ENCODE measurements at places on chromosomes 12 and 14.

- peaks cover 2% of the 10 kb centered on the region for H3K4me1 ChIP-seq
- no peak overlapping the region for H3K27ac ChIP-seq
- H3K4me3 ChIP-seq: no peak overlapping the region
- DNase-seq: no peak
Observed at GRCh38 chr12:102106905-102107304, 13.0 kb downstream of the NUP37 start.

- no peaks in the 10 kb centered on the region for H3K36me3 ChIP-seq
- H3K27me3 ChIP-seq: no peaks in the 10 kb centered on the region
- no peak overlapping the region for H3K4me3 ChIP-seq
- no peaks in the 10 kb centered on the region for H3K4me1 ChIP-seq
Observed at GRCh38 chr12:83784298-83784890, 1097.7 kb downstream of the TMTC2 start.

DNA sequence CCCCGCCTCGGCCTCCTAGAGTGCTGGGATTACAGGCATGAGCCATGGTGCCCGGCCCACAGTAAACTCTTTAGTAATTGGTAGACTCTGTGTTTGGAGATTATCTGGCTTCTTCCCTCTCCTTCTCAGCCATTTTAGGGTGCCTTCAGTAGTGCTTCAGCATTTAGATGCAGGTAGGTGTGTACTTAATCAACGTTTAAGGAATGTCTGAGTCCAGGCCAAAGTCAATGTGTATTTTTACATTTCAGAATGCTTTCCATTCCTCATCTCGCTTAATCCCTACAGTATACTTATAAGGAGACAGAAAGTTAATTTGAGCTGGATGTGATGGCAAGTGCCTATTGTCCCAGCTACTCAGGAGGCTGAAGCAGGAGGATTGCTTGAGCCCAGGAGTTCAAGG is 20.5 kb upstream of the MGP start:
- no peak overlapping the region for H3K4me3 ChIP-seq
- H3K36me3 ChIP-seq: peaks cover 39% of the 10 kb centered on the region
- H3K27me3 ChIP-seq: no peaks in the 10 kb centered on the region
- H3K4me1 ChIP-seq: peaks cover 20% of the 10 kb centered on the region
- DNase-seq: no peak
- no peak overlapping the region for H3K27ac ChIP-seq

- H3K4me1 ChIP-seq: no peaks in the 10 kb centered on the region
- no peak for DNase-seq
- no peak overlapping the region for H3K27ac ChIP-seq
- H3K27me3 ChIP-seq: no peaks in the 10 kb centered on the region
Observed at GRCh38 chr14:37890095-37890494, 294.7 kb downstream of the TTC6 start.

DNA sequence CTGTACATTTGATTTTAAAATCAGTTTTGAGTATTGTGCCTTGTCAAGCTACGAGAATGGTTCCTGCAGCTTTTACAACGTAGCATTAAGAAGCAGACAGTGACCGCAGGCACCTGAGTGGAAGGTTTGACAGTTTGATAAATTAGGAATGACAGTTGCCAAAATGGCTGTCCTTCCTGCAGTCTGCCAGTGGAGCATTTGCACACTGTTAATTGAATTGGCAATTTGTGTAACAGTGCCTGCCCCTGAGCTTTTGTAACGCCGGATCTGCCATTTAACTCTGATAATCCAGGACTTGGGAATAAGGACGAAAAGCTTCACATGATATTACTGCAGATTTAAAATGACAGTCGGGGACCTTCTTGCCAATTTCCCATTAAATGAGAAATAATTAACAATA is 385.3 kb downstream of the NPAS3 start:
- no peaks in the 10 kb centered on the region for H3K36me3 ChIP-seq
- no peak for DNase-seq
- H3K4me1 ChIP-seq: no peaks in the 10 kb centered on the region
- H3K4me3 ChIP-seq: no peak overlapping the region
- no peak overlapping the region for H3K27ac ChIP-seq
- H3K27me3 ChIP-seq: no peaks in the 10 kb centered on the region

DNA sequence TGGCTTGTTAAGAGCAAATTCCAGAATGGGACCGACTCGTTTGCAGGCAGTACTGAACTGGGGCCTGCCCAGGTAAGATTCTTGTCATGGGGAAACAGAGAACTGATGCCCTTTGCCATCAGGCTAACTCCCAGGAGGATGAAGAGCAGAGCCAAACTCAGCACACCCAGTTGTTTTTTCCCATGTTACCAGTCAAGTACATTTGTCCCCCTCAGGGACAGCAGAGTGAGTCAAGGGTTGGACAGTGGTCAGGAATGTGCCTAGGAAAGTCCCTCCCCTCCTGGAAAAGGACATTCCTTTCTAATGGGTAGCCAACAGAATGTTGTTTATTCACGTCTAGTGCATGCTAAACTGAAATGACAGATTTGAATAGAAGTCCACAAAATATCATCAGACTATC is 1.6 kb downstream of the ART4 start:
- H3K27me3 ChIP-seq: peaks cover 11% of the 10 kb centered on the region
- H3K4me1 ChIP-seq: peaks cover 4% of the 10 kb centered on the region
- no peak overlapping the region for H3K4me3 ChIP-seq
- H3K36me3 ChIP-seq: no peaks in the 10 kb centered on the region
- no peak for DNase-seq

GRCh38 chr14:86430853-86431252 is 900.9 kb downstream of the FLRT2 start:
- no peaks in the 10 kb centered on the region for H3K4me1 ChIP-seq
- no peak overlapping the region for H3K27ac ChIP-seq
- no peaks in the 10 kb centered on the region for H3K27me3 ChIP-seq
- H3K36me3 ChIP-seq: no peaks in the 10 kb centered on the region
- no peak overlapping the region for H3K4me3 ChIP-seq

GRCh38 chr12:41074473-41074769 is 113.7 kb upstream of the PDZRN4 start:
- H3K27me3 ChIP-seq: no peaks in the 10 kb centered on the region
- no peaks in the 10 kb centered on the region for H3K36me3 ChIP-seq
- no peaks in the 10 kb centered on the region for H3K4me1 ChIP-seq

DNA sequence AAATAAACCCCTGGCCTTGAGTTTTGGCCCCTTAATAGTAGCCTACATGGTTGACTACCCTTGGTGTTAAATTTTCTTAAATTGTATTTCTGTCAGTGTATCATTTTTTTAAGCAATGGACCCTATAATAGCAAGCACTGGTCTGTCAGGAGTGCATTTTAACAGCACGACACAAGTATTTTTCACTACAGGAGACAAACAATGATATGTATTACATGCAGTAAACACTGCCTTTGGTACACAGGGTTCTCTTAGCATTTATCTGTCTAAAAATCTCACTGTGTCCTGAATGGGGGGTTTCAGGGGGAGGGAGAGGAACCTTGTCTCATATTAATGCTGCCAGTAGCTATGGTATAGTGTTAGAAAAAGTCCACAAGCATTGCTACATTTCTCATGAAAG is 18.4 kb downstream of the LMO3 start:
- no peak overlapping the region for H3K27ac ChIP-seq
- H3K27me3 ChIP-seq: no peaks in the 10 kb centered on the region
- no peaks in the 10 kb centered on the region for H3K36me3 ChIP-seq
- no peak overlapping the region for H3K4me3 ChIP-seq
- DNase-seq: no peak
- no peaks in the 10 kb centered on the region for H3K4me1 ChIP-seq

DNA sequence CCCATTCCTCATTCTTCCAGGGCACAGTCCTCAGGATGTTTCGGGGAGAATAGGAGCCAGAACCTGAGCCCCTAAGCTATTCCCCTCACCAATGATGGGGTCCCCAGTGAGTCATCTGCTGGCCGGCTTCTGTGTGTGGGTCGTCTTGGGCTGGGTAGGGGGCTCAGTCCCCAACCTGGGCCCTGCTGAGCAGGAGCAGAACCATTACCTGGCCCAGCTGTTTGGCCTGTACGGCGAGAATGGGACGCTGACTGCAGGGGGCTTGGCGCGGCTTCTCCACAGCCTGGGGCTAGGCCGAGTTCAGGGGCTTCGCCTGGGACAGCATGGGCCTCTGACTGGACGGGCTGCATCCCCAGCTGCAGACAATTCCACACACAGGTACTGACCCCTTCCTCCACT is 1.3 kb downstream of the SLC39A5 start:
- peaks cover 7% of the 10 kb centered on the region for H3K36me3 ChIP-seq
- no peak overlapping the region for H3K4me3 ChIP-seq
- no peaks in the 10 kb centered on the region for H3K27me3 ChIP-seq
- DNase-seq: no peak

GRCh38 chr12:4143896-4144295 is 129.7 kb upstream of the CCND2 start:
- H3K4me3 ChIP-seq: no peak overlapping the region
- peaks cover 3% of the 10 kb centered on the region for H3K36me3 ChIP-seq
- peaks cover 95% of the 10 kb centered on the region for H3K4me1 ChIP-seq
- peak overlapping the region; percentile 64 for H3K27ac ChIP-seq
- no peak for DNase-seq

DNA sequence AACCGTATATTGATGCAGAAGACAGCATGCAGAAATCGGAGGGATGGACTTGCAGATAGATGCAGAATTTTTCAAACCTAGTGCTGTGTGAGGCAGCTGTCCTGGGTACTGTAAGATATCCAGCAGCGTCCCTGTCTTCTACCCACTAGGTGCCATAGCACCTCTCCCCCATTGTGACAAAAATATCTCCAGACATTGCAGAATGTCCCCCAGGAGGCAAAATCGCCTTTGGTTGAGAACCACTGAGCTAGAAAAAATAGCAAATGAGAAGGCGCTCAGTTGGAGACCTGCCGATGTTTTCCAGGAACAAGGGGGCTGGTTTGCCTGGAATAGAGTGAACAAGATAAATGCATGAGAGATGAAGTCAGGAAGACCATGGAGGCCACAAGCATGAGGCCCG is 67.9 kb upstream of the TMEM132D start:
- H3K27me3 ChIP-seq: no peaks in the 10 kb centered on the region
- H3K4me1 ChIP-seq: no peaks in the 10 kb centered on the region
- H3K36me3 ChIP-seq: no peaks in the 10 kb centered on the region
- H3K27ac ChIP-seq: no peak overlapping the region
- H3K4me3 ChIP-seq: no peak overlapping the region

DNA sequence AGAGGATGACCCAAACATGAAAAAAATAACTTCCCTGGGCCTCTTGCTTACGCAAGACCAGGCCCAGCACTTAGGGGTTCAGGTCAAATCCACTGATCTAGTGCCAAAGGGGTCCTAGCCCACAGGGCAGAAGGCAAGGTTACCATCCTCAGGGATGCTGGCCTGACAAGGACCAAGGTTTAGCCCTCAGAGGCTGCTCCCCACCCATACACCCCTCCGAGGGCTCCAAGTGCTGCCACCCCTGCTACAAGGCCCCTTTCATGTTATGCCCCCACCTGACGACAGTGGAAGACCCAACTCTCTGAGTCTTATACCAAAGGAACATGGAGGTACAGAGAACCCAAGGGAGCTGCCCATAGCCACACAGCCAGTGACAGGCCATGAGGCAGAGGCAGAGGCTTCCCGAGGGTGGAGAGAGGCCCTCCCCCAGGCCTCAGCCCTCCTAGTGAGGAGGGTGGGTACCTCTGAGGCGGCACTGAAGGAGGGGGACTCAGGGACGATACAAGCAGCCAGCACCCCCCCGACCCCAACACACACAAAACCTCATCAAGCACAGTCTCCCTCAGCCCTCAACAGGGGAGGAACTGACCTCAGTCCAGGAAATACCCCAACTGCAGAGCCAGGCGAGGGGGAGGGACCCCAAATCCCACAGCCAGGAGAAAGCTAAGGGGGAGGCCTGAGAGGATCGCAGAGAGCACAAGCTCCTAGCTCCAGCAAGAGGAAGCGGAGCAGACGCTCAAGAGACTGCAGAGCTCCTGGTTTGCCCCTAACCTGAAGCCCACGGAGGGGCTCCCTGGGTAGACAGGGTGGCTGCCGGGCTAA is 37.0 kb downstream of the ANAPC7 start:
- H3K36me3 ChIP-seq: peaks cover 4% of the 10 kb centered on the region
- no peaks in the 10 kb centered on the region for H3K27me3 ChIP-seq

DNA sequence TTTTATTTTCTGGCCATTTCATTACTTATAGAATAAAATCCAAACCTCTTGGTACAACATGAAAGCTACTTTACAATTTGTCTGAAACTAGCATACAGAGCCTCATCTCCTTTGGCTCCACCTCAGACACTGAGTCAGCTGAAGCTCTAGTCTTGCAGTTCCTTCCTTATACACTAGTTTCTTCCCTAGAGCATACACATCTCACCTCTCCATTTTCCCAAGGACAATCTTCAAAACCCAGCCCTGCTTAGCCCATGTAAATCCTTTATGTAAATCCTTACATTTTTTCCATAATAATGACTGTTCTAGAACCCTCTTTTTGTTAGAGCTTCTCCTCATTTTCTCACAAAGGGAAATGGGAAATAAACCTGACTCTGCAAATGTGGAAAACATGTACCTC is 463.4 kb downstream of the SLC16A7 start:
- H3K27me3 ChIP-seq: no peaks in the 10 kb centered on the region
- DNase-seq: no peak
- H3K4me1 ChIP-seq: no peaks in the 10 kb centered on the region
- no peak overlapping the region for H3K4me3 ChIP-seq
- H3K27ac ChIP-seq: no peak overlapping the region

DNA sequence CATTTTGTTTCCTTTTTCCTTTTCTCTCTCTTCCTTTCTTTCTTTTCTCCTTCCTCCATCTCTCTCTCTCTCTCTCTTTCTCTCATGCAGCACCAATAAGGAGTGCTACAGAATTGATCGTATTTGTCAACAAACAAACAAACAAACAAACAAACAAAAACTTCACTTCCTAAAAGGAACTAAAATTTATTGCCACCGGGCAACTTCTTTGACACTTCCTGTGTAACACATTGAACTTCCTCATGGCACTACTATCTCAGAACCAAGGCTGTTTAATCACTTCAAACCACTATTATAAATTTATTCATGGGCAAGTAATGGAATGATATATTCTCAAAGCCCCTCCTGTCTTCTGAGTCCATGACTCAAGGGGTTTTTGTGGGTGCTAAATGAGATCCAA is 51.3 kb downstream of the SERPINA3 start:
- H3K36me3 ChIP-seq: no peaks in the 10 kb centered on the region
- H3K27me3 ChIP-seq: peaks cover 9% of the 10 kb centered on the region
- DNase-seq: no peak

DNA sequence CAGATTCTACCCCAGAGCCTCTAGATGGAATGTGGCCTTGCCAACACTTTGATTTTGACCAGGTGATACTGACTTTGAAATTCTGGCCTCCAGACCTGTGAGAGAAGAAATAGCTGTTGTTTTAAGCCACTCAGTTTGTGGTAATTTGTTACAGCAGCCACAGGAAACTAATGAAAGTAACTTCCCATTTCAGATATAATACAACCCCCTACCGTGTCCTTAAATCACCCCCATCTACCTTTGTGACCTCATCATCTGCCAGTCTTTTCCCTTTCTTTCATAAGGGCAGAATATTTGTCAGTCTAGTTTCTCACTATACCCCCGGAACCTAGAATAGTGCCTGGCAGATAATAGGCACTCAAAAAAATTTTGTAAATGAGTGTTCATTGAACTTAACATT is 39.6 kb downstream of the PPP4R4 start:
- H3K4me3 ChIP-seq: no peak overlapping the region
- H3K27me3 ChIP-seq: peaks cover 7% of the 10 kb centered on the region
- no peak for DNase-seq
- H3K36me3 ChIP-seq: no peaks in the 10 kb centered on the region
- H3K27ac ChIP-seq: no peak overlapping the region
